ENCODE measurements at places on chromosomes 2 and 18.

GRCh38 chr18:79919089-79919488 lies 32.4 kb downstream of the SLC66A2 start:
- DNase-seq = peak; percentile 68

DNA sequence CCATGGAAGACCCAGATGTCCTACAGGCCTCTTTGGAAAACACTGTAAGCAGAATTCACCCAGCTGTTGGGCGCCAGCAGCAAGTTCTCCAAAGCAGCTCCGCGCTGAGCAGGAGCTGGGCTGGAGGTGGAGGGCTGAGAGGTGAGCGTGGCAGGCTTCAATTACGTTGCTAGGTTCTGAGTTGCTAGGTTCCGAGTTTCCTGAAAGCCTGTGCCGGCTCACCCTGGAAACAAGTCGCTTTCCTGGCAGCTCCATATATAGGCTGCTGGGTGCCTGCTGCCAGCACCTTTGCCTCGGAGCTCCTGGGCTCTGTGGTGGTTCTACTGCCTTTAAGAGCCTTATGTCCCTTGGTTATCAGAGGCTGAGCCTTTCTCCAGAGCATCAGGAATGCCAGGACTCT lies 14.4 kb upstream of the EGR4 start:
- no peak for DNase-seq

GRCh38 chr2:38829971-38830370 lies 45.8 kb downstream of the DHX57 start:
- no peak for DNase-seq

GRCh38 chr18:59189746-59190145 lies 30.2 kb upstream of the GRP start:
- DNase-seq = no peak

DNA sequence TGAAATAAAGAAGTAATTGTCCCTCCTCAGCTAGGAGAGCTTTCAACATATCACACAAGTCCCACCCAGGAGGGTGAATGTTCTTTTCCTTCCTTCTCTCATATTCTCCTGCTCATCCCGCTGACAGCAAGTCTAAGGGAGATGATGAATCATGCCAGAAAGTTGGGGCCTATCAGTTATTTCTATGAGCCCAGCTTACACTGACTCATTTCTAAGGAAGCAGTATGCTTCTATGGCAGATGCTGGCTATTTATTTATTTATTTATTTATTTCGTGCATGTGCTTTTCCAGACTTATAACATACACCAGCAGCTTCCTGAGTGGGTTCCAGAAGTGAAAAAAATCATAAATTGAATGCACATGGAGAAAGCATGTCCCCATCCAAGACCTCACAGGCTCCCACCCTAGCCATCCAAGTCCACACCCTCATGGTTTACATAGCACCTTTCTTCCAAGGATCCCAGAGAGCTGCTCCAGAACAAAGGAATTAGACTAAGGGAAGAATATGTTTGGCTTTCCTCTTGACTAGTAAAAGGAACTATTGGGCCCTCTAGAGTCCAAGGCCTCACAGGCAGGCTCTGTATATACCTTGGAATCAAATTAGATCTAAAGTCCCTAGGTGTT lies 1074.2 kb upstream of the ZEB2 start:
- DNase-seq = no peak

GRCh38 chr2:11758647-11759046 lies 12.2 kb downstream of the LPIN1 start:
- DNase-seq = no peak

- no peak for DNase-seq
Observed at GRCh38 chr18:9248661-9249060, 85.9 kb upstream of the TWSG1 start.

- DNase-seq = no peak
Observed at GRCh38 chr2:39120521-39120770, 405 bp downstream of the SOS1 start.

- no peak for DNase-seq
Observed at GRCh38 chr2:224008702-224009261, 30.3 kb downstream of the SERPINE2 start.

DNA sequence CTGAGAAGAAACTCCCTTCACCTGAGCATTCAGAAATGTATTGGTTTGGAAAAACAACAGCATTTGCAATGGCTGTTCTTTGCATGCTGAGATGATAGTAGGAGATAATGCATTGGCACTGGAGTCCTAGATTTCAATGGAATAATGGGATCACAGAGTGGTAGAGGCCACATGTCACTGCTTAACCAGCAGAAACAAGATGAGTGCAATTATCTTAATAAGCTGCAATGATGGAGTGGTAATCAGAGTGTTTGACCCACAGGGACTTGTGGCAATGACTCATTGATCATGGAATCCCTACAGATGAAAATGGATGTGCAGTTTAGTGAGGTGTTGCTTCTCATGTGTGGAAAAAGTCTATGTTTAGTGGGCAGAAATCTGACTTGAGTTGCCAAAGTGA lies 218.8 kb upstream of the ZEB2 start:
- no peak for DNase-seq

DNA sequence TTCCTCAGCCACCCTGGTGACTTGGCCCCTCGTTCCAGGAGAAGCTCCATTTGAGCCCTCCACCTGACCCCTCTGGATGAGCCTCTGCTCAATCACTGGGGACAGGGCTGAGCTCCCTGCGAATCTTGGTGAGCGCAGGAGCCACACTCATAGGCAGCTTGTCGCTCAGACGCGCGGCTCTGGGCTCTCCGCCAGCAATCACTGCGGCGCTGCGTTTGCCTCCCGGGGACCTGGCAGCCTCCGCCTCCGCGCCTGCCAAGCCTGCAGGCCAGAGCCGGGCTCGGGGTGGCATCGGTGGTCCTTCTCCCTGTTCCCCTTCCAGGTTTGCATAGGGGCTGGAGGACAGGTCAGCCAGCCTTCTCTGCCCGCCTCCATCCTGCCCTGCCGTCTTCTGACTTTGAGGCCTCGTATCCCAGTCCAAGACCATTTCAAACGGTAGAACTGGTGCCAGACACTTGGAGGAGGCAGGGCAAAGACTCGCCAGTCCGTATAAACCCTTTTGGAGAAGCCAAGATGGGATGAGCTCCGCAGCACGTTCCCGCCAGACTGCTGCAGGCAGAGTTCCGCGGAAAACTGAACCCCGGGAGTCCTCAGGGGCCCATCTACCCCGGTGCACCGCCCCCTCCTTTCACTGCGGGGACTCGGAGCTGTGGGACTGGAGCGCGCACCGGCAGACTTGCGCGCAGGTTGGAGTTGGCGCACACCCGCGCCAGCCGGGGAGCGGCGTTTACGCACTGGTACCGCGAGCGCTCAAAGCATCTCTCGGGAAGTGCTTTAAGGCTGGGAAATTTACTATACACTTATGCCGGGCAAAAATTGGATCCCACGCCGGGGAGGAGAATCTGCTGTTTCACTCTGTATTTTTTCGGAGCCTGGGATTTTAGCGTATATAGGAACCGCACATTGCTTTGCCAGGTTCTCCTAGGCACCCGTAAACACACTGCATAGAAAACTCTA lies 1.1 kb upstream of the TACR1 start:
- no peak for DNase-seq

DNA sequence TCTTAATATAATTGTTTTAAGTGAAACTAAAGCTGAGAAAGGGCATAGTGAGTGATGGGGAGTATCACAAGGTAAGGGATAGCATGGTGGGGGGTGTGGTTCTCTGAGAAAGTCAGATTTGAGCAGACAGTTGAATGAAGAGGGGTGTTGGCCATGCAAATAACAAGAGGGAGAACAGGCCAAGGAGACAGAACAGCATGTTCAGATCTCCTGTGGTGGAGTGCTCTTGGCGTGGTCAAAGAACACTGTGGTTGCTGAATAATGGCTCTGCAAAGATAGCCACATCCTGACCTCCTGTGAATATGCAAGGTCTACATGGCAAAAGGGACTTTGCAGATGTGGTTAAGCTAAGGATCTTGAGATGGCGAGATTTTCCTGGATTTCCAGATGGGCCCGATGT lies 389.2 kb downstream of the TMEM182 start:
- DNase-seq = no peak

- DNase-seq = no peak
Observed at GRCh38 chr2:66696374-66696773, 261.4 kb downstream of the MEIS1 start.

DNA sequence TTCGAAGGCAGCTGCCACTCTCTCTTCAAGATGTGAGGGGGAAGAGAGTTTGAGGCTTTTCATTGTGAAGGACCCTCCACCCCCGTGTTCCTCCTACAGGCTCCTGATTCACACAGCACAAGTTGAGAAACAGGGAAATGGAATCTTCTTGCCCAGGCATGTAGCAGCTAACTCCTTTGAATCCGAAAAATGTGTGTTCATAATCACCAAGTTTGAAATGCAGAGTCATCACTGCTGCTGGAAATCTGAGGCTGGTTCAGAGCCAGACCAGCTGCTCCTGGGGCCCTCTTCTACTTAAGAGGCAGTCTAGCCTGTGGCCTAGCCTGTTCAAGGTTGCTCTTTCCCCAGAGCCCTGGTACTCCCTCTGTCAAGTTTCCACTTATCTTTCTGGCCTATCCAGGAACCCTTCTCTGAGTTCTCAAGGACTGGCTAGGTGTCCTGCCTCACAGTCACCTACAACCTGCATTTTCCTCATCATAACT lies 166.4 kb downstream of the TMEM247 start:
- no peak for DNase-seq

GRCh38 chr2:56474412-56475158 lies 290.8 kb downstream of the CCDC85A start:
- DNase-seq = no peak

GRCh38 chr2:188403676-188404075 lies 112.0 kb downstream of the GULP1 start:
- no peak for DNase-seq

GRCh38 chr2:82748653-82749052 lies 1710.4 kb downstream of the SUCLG1 start:
- DNase-seq = no peak

DNA sequence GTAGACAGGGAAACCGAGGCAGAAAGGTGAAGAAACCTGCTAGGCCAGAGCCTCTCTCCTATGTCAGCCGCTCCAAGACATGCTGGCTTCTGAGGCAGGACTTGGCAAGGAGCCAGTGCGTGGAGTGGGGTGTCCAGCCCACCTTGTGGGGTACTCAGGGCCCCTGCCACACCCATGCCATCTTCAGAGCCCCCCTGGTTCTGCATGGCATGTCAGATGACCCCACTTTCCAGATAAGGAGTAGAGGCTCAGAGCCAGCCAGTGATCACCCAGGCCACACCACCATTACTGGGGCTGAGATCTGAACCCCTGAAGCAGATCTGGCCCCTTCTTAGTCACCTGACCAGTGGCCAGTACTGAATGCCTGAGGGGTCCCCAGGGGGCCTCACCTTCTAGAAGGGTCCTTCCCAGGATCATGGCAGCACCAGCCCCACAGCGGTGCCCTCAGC lies 14.7 kb downstream of the CROCC2 start:
- DNase-seq = no peak

DNA sequence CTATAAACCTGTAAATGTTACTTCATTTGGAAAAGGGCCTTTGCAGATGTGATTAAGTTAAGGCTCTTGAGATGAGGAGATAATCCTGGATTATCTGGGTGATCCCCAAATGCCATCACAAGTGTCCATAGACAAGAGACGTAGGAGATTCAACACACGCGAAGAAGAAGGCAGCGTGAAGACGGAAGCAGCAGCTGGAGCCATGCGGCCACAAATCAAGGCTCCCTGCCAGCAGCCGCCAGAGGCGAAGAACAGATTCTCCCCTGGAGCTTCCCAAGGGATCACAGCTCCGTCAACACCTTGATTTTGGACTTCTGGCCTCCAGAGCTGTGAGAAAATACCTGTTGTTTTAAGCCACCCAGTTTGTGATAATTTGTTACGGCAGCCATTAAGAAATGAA lies 11.0 kb upstream of the VAPA start:
- no peak for DNase-seq

- no peak for DNase-seq
Observed at GRCh38 chr2:165182029-165182428, 21.8 kb downstream of the SCN3A start.

- no peak for DNase-seq
Observed at GRCh38 chr2:233466991-233467603, 99.5 kb downstream of the USP40 start.

- no peak for DNase-seq
Observed at GRCh38 chr2:9675415-9676351, 44.9 kb upstream of the YWHAQ start.

DNA sequence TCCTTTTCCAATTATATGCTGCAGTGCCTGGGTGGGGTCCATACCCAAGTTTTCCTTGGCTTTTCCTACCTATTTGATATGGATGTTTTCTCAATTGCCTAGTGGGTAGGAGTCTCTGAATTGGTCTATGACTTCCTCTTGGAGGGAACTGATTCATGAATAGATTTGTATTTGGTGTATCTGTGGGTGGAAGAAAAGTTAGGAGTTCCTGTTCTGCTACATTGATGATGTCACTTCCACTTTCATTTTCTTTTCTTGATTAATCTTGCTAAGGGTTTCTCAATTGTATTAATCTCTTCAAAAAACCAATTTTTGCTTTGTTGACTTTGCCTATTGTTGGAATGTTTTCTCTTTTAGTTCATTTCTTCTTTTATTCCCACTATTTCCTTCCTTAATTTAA lies 37.4 kb upstream of the SLC9A2 start:
- DNase-seq = no peak

- no peak for DNase-seq
Observed at GRCh38 chr2:71824436-71824835, 323.2 kb downstream of the CYP26B1 start.

- DNase-seq = no peak
Observed at GRCh38 chr2:235793163-235793752, 299.4 kb downstream of the AGAP1 start.

DNA sequence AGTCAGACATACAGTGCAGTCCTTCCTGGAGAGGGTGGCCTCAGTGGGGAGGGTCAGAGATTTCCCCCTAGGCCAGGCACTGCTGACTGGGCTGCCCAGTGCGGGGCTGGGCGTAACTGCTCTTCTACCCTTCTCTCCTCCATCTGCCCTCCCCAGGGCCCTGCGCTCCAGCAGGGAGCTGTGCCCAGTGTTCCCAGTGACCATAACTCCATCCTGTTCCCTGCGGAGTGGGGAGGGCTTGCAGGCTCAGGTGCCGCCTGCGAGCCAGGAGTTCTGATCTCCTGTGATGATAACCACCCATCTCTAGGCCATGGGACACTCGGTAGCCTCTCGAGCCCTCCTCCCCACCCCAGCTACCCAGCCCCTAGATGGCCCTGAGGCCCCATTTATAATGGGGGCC lies 107.6 kb downstream of the SMAD7 start:
- no peak for DNase-seq

- DNase-seq = no peak
Observed at GRCh38 chr2:24986372-24986771, 14.6 kb upstream of the DNAJC27 start.

- DNase-seq = no peak
Observed at GRCh38 chr2:124269348-124269747, 244.3 kb downstream of the CNTNAP5 start.

DNA sequence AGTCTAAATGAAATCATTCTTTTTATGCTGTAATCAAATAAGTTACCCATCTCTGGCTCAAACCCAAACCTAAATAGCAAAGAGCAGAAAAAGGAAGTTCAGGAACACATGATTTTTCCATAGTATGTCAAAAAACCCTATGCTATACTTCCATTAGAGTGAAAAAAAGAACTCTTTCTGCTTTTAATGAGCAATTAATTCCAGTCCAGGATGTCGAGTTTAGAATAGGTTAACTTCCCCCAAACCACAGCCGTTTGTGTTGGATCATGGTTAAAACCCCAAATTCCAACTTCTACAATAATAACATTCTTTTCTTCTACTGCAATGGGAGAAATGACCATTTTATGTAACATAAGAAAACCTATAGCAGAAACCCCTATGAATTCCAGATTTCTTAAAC lies 171.1 kb upstream of the NRP2 start:
- DNase-seq = no peak

- peak; percentile 86 for DNase-seq
Observed at GRCh38 chr2:46299365-46300263, 2.4 kb downstream of the EPAS1 start.

Measured in coronary artery (tissue), 2 donors.